Activated T-helper 1 cell treated with anti-CD3 and anti-CD28 coated beads, Interleukin-2, amount 50 U/mL, for 16 hours (primary cell): ENCODE measurements at places on chromosomes 12 and 14.

DNA sequence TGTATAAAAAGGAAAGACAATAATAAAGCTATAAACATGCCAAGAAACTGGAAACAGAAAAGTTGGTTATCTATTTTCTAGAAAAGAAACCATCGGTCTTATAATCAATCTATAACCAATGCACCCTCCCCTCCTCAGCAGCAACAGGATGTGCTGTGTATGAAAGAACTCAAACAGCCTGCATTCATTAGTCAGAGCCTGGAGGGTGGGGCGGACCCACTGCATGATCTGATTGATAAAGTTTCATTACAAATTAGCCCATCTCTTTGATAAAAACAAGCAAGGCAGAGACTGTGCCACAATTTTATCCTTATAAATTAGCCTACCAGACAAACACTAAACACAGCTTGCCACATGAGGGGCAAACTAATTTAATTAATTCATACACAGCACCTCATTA is 448.1 kb downstream of the BCAT1 start:
- DNase-seq: no peak

DNA sequence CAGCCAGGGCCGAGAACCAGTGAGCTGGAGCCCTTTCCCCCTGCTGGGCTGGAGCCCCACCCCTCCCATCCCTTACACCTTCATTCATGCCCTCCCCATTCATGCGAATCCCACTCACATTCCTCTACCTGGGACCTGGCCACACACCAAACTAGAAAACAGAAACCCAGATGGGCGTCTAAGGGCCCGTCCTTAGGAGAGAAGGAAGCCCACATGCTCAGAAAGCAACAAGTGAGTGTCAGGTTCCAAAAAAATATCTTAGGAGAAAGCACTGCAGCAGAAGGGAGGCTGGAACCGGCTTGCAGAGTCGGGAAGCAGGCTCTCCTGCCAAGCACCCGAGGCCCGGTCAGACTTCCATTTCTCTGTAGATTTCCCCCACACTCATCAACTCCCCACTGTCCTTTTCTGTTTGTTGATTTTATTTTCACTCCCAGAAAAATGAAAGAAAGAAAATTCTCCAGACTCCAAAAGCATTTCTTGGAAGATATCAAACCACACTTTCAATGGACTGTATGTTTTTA is 13.6 kb downstream of the BCL11B start:
- no peak for DNase-seq

GRCh38 chr12:31004666-31005065 is 69.0 kb upstream of the DDX11 start:
- no peak for DNase-seq

DNA sequence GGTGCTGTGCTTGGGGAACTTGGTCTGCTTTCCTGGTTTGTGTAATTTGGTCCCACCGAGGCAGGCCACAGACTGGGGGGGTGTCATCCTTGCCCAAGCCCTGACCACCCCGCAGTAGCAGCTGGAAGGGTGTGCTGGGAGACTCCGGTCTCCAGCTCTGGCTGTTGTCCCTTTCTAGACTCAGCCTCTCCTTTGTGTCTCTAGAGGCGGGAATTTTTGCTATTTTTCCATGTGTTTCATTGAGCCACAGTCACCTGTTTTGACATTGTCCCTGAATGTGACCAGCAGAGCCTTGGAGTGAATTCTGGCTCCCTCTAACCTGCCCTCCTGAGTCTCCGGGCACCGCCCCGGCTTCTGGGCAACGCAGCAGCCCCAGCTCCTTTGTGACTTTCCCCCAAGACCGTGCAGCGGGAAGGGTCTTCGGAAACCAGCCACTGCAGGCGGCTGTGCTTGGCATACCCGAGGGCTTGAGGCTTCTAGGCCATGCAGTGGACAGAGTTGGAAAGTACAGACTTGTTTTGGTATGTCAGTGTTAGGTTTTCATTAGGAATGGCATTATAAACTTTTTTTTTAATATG is 98.6 kb downstream of the TNFAIP2 start:
- no peak for DNase-seq

- no peak for DNase-seq
These were observed 33.2 kb downstream of the ZNF664 start for GRCh38 chr12:124006085-124006845.

- no peak for DNase-seq
These were observed 11.4 kb upstream of the LRTM2 start for GRCh38 chr12:1808798-1809480.

- no peak for DNase-seq
These were observed 176.0 kb downstream of the ESRRB start for GRCh38 chr14:76551906-76552305.

- no peak for DNase-seq
These were observed 47.7 kb downstream of the ANO6 start for GRCh38 chr12:45263587-45263986.

DNA sequence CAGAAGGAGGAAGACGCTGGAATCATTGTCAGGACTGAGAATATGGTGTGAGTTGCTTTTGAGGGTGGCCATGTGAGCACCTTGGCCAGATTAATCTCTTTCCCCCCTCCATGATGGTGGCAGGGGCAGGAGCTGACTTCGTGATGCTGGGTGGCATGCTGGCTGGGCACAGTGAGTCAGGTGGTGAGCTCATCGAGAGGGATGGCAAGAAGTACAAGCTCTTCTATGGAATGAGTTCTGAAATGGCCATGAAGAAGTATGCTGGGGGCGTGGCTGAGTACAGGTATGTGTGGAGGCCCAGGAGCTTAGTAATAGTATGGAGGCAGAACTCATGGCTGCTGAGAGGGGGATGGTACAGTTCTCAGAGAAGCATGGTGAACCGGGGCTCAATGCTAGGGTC is 4.3 kb downstream of the TINF2 start:
- no peak for DNase-seq

DNA sequence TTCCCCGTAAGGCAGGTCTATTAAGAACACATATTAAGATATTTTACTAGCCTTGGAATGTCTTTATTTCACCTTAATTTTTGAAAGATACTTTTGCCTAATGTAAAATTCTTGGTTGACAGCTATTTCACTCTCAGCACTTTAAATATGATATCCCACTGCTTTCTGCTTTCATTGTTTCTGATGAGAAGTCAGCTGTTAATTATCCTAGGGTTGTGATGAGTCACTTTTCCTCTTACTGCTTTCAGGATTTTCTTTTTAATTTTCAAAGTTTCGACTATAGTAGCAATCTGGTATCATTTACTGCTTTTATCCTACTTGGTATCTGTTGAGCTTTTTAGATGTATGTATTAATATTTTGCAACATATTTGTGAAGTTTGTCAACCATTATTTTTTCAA is 578.9 kb upstream of the ATP2B1 start:
- DNase-seq: no peak

DNA sequence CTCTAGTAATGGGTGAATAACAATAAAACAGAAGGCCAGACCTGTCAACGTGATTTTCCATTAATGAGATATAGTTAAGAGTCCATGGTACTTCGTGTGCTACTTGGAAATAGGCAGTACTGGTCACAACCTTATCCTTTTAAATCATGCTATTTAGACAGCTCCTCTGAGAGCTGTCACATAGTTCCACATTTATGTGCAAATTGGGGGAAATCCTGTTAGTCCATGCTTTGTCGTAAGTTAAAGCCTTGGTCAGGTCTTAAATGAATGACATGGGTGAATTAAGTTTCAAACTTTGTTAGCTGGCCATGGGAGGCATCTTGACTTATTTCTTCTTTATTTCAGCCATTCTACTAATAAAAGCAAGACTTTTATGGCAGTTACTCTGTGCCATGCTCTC is 11.9 kb upstream of the BHLHE41 start:
- DNase-seq: no peak

GRCh38 chr14:71933001-71933587 is 865 bp downstream of the RGS6 start:
- DNase-seq: no peak

DNA sequence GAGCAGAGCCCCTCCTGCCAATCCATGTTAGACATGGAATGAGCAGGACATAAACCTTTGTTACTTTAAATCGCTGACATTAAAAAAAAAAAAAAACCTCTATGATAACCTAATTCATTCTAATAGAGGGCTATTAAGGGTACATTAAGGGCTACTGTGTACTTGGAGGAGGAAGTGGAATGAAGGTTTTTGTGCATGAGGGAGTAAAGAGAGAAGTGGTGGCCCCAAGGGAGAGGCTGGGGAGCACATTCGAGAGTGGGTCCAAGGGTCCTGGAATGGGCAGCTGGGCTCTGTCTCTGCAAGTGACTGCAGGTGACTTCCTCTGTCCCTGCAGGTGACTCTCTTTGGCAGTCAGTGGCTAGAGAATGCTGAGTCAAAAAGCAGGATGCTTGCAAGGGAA is 32.1 kb upstream of the PTGDR start:
- no peak for DNase-seq

DNA sequence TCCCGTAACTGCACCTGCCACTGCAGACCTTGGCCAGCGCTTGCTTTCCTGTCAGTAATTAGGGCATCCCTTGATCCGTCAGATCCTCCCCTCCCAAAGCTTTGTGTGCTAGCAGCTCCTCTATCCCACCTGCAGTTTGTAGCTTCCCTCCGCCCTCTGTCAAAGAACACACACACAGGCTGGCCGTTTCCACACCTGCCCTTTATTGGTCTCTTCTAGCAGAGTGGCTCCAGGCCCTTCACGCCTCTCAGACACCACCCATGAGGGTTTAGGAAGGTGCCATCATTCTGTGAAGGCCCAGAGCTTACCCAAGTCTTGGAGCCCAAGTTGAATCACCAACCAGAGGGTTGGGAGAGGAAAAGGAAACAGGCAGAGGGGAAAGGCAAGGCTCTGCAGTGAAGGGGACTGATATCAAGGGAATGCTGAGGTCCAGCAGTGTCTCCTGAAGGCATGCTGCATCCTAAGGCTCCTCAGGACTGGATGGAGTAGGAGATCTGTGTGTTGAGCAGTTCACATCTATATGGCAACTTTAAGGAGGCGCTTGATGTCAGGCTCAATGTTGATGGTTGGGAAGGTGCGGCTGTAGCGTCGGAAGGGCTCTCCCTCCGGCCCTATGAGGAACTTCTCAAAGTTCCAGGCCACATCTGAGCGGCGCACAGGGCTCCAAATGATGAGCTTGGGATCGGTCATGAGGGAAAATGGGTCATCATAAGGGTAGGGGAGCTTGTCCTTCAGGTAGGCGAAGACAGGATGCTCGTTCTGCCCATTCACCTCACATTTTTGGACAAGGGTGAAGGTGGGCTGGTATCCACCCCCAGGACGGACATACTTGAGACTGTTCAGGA is 3.4 kb downstream of the GPX2 start:
- DNase-seq: no peak

DNA sequence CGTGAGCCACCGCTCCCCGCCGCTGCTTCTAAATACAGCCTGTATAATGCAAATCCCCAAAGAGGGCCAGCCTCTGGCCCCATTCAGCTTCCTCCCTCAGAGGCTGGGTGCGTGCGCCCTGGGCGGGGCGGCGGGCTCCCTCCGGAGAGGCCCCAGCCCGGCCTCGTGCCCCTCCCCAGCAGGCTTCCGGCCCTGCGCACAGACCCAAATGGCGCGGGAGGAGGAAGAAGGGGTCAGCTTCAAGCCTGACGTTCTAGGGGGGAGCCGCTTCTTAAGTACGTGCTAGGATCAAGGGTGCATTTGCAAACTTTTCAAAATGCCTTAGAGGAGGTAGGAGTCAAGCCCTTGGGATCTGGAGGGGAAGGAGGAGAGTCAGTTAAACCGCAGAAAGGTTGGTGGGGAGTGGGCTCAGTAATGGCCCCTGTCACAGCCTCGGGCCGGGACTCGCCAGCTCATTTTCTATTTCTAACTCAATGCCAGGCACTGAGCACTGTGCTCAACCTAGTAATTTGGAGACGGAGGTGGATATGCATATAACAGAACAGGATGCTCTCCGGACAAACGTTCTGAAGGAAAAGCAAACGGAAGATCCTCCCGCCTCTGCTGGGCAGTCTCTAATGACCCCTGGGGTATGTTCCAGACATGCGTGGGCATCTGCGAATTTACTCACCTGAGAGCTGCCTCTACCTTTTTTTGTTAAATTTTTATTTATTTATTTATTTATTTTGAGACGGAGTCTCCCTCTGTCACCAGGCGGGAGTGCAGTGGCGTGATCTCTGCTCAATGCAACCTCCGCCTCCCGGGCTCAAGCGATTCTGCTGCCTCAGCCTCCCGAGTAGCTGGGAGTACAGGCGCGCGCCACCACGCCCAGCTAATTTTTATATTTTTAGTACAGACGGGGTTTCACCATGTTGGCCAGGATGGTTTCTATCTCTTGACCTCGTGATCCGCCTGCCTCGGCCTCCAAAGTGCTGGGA is 32.3 kb downstream of the NINJ2 start:
- peak; percentile 44 for DNase-seq

- DNase-seq: no peak
These were observed 488.4 kb downstream of the BCAT1 start for GRCh38 chr12:24460506-24460905.

DNA sequence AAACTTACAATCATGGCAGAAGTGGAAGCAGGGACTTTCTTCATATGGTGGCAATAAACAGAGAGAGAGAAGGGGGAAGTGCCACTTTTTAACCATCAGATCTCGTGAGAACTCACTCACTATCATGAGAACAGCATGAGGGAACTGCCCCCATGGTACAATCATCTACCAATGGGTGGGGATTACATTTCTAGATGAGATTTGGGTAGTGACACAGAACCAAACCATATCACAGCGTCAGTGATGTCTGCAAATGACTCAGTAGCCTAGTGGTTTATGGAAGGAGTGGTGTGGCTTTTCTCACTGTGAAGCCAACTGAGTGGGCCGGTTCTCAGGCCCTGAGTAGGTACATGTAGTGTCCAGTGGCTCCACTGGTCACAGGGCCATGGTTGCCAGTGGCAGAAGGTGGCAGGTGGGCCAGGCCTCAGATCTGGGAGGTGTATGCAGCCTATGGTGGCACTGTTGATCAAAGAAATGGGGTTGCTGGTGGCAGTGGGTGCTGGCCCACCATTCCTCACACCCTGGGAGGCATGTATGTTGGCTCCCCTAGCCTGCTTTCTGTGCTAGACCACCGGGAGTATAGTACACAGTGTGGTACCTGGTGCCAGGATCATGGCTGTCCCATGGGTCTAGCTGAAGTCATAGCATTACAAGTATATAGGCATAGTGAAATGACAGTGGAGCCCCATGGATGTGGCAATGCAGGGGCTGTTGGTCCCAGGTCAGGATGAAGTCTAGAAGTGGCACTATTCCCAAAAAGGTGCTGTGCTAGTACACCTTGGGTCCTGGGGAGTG is 191.9 kb downstream of the NUBPL start:
- no peak for DNase-seq

GRCh38 chr12:54413284-54414190 is 5.5 kb downstream of the ITGA5 start:
- peak; percentile 58 for DNase-seq

DNA sequence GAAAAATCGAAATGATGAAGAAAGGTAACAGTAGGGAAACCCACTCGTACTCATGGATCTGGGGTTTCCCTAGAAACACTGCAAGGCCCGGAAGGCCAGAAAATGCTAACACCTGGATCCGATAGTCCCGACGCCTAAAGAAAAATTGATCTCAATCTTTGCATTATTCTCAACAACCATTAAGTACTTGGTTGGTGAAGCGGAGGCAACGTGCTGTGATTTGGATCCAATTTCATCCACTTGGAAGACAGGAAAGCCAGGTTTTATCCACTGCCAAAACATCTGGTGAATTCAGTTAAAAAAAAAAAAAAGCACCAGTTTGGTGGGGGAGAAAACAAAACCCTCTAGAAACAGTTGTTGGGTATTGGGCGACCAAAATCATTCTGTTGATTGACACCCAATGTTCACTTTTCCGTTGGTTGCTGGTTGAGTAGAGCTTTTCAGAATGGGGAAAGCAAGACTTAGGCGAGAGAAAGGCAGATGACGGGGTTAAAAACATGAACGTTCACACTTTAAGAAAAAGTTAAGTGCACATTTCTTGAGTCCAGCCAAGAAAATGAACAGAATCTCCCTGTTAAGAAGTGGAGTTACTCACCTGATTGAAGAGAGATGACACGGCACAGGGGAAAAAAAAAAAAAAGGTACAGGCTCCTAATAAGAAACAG is 41.9 kb upstream of the MED13L start:
- no peak for DNase-seq
